ENCODE measurements at places on chromosomes 6 and 20.
A peak's percentile ranks its signal among the peaks of the same experiment; 100 is the strongest.

- DNase-seq = no peak
These were observed 5.3 kb downstream of the FOXA2 start for GRCh38 chr20:22579119-22579427.

DNA sequence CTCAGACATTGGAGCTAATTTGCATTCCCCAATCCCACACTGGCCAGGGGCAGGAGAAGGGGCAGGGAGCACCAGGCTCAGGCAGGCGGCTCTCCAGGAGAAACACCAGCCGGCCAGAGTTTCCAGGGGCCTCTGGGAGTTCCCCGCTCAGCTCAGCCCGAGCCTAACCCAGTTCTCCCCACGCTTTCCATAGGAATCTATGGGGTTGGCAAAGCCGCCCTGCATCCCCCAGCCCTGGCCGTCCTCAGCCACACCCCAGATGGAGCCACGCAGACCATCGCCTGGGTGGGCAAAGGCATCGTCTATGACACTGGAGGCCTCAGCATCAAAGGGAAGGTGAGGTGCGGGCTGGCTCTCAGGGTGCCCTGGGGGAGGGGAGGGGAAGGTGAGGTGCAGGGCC lies 8.2 kb downstream of the NPEPL1 start:
- DNase-seq = no peak

- no peak for DNase-seq
These were observed 150.0 kb upstream of the RIPOR2 start for GRCh38 chr6:25085756-25086155.

GRCh38 chr6:153028286-153028685 lies 25.8 kb upstream of the MTRF1L start:
- DNase-seq = no peak

- no peak for DNase-seq
These were observed 119.9 kb downstream of the ZMYND8 start for GRCh38 chr20:47236639-47236900.

GRCh38 chr20:35306931-35307517 lies 14.8 kb upstream of the FAM83C start:
- no peak for DNase-seq

DNA sequence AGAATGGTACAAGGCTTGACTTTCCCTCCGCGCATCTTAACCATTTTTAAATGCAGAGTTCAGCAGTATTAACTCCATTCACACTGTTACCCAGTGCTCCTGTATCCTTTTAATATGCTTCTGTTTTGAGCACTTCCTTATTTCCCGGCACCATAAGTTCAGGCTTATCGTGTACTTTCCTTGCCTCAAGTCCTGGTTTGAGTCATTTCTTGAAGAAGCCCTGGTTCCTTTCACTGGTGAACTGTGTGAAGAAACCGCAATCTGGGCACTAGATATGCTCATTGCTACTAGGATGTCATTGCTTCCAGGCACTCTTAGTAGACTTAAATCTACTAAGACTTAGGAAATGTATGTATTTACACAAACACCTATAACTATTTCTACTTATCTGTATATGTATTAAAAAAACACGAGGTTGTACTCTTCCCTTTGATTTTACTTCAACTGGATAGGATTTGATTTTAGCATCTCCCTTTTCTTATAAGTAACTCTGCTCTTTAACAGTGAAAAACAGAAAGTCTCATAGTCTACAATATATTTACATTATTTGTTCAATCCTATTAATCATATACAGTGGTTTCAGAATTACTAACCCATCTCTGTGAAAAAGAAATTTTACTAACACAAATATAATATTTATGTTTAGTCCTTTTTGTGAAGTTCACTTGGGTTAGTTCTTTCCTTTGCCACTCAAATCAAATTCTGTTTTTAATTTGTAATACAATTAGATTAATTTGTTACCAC lies 135.5 kb downstream of the CDKAL1 start:
- DNase-seq = no peak

DNA sequence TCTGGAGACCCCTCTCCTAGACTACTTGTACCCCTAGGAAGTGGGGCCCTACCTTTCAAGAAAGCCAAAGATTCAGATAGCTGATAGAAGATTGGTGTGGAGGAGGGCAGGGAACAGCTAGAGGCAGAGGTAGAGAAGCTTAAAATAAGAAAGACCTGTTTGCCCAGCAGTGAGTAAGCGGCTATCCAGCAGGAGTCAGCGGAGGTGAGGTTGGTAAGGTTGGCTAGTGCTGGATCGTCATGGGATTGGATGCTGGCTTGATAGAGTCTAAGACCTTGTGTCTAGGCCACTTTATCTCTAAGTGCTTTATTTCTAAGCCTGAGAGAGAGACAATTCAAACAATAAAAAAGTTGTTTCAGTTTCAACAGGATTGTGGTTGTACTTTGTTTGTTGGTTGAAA lies 19.1 kb downstream of the ANKS1A start:
- DNase-seq = no peak

DNA sequence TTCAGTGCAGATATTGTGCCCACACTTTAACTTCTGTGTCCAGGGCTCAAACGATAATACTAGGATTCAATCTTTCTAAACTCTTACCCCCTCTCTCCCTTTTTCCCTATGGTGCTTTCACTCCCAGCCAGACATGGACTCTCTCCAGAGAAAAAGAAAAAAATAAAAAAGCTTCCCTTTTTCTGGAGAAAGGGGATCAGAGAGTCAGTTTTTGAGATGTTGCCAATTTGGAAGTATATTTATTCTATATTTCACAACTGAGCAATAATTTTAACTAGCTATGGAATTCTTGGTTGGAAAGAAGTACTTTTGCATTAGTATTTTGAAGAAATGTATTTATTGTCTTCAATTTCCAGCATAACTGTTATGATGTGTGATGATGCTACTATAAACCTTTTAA lies 72.2 kb upstream of the ZFP64 start:
- DNase-seq = no peak

GRCh38 chr6:77457720-77458349 lies 5.5 kb downstream of the HTR1B start:
- peak; percentile 6 for DNase-seq

- no peak for DNase-seq
These were observed 186.7 kb downstream of the GJA10 start for GRCh38 chr6:90080876-90081481.

DNA sequence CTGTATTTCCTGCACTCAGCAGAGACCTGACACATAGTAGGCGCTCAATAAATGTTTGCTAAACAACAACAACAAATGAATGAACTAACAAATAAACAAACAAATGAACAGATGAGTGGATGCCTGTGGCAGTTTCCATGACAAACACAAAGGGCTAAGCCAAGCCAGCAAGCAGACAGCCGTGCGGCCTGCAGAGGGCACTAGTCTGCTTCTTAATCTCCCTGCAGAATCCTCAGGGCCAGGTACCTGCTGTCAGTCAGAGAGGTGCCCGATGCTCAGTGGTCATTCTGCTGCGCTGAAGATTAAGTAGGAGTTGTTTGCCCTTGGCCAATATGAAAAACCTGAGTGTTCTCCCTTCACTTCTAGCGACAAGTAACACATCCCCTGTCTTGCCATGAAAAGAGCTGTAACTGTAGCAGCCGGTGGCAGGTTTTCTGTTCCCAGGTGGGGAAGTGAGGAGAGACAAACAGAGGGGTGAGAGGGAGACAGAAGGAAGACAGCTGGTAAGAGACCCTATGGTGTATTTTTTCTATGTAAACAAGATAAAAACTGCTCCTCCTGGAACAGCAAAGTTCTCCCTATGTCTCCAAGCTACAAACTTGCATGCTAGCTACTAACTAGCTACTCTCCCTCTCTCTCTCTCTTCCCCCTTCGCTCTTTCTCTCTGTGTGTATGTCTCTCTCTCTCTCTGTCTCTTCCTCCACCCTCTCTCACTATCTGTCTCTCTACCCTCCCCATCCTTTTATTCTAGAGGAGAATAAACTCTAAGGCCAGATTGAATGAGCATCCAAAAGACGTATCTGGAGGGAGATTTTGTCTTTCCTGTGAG lies at the start of gene MC3R:
Gene MC3R, plus strand, starts transcription at position 779 of the 829 bp plus-strand sequence. CDS start 112 bp downstream, outside the sequence.
- peak; percentile 16 for DNase-seq

GRCh38 chr6:7878401-7878964 lies 32.1 kb downstream of the TXNDC5 start:
- DNase-seq = no peak

DNA sequence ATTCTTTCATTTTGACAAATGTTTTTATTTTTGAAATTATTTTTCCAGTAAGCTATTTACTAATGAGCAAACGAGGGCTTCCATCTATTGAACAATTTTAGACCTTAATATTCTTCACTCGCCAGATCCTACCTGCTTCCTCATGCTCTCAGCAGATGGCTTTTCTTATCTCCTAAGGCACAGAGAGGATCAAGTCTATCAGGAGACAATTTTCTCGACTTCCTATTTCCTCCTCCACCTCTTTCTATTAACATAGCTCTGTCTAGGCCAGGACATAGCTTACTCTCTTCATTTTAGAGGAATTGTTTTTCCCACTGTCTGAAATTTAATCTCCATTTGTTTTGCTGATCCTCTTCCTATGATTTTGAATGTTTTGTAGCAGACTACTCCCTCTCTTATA lies 87.0 kb upstream of the MAN1A1 start:
- DNase-seq = no peak

DNA sequence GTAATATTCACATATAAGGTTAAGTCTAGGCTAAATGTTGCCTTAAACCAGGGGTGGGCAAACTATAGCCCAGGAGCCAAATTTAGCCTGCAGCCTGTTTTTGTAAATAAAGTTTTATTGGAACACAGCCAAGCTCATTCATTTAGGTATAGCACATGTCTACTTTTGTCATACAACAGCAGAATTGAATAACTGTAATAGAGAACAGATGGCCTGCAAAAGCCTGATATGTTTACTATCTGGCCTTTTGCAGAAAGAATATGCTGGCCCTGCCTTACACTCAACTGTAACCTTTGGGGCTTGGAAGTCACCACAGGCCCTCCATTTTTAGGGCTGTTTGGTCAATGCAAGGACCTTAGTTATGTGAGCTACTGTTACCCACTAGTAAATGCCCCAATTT lies 17.7 kb upstream of the BCLAF1 start:
- no peak for DNase-seq

DNA sequence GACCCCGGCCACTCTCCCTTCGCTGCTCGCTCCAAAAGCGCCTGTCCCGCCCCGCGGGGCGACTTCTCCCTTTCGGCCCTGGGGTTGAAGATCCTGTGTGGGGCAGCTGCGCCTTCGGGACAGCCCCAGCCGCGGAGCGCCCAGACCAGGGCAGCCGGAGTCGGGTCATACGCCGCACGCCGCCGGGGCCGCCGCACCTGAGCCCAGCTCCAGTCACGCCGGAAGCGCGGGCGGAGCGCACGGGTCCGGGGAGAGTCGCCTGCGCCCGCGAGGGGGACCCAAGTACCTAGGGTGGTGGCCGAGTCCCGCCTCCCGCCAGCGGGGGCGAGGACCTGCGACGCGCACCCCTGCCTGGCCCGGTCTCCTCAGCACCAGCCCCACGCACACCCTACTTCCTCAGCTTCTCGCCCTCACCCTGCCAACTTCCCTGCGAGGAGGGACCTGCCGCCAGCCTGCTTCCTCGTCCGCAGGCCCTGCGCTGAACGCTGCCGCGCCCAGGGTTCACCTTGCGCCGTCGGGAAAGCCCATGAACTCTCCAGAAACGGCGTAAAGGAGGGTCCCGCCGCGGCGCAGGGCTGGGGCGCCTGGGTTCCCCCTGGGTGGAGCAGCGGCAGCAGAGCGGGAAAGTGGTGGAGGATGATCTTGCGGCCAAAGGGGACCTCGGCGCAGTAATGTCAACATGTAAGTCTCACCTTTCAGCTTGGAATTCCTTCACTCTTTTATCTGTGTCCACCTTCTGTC lies at the start of gene ADGRG6:
Gene ADGRG6, plus strand, starts transcription at position 357 of the 741 bp plus-strand sequence. Its CDS starts 323 bp downstream, at position 680.
- DNase-seq = no peak

- DNase-seq = no peak
These were observed 72.4 kb upstream of the SYNJ2 start for GRCh38 chr6:157909282-157909664.

- no peak for DNase-seq
These were observed 4.6 kb downstream of the KCNK15 start for GRCh38 chr20:44750081-44750805.

DNA sequence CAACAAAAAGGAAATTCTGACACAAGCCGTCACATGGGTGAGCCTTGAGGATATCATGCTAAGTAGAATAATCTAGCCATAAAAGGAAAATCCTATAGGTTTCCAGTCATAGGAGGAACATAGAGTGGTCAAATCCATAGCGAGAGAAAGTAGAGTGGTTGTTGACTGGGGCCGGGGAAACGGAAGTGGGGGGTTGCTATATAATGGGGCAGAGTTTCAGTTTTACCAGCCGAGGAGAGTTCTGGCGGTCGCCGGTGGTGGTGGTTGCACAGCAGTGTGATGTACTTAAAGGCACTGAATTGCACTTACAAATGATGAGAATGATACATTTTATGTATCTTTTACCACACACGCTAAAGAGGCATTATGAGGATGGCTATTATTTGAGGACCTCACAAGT lies 4.9 kb downstream of the GPR31 start:
- no peak for DNase-seq

DNA sequence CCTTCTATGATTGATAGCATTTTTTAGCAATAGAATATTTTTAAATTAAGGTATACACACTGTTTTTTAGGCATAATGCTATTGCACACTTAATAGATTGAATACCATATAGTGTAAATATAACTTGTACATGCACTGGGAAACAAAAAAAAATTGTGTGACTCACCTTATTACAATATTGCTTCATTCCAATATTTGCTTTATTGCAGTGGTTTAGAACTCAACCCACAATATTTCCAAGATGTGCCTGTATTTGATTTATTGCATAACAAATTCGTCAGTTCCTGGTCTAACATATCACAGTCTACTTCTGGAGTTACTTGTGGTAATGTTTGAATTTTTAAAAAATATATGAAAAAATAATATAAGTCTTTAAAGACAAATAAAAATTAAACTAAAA lies 41.9 kb upstream of the DEFB112 start:
- no peak for DNase-seq

DNA sequence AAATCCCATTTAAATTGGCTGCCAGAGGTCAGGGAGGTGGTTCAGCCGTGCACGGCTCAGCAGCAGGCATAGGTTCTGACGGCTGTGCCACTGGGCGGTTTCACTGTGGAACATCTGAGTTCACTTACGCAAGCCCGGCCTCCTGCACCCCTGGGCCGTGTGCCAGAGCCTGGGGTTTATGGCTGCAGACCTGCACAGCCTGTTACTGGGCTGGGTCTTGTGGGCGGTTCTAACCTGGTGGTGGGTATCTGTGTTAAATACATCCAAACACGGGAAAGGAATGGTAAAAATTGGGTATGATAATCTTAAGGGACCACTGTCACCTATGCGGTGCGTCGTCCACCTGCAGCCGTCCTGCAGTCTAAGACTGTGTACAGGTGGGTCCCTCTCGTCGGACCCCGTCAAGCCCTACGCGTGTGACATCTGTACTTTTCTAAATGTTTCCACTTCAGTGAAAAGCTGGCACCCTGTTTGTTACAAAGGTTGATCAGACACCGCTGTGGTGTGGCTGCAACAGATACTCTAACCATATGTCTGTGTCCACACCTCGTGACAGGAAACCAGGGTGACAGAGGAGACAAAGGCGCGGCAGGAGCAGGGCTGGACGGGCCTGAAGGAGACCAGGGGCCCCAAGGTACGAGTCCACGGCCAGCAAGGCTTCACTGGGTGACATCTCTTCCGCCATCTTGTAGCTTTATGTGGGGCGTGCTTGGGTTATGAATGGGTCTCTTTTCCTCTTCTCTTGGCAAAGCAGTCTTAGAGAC lies 21.5 kb downstream of the COL9A3 start:
- DNase-seq = peak; percentile 33

GRCh38 chr20:13054011-13054410 lies 45.2 kb downstream of the SPTLC3 start:
- no peak for DNase-seq

All from NCI-H1092 (cell line).